ENCODE measurements at places on chromosomes 1 and 21.

GRCh38 chr1:170290276-170290675 is 144.5 kb downstream of the NTMT2 start:
- no peak for DNase-seq

DNA sequence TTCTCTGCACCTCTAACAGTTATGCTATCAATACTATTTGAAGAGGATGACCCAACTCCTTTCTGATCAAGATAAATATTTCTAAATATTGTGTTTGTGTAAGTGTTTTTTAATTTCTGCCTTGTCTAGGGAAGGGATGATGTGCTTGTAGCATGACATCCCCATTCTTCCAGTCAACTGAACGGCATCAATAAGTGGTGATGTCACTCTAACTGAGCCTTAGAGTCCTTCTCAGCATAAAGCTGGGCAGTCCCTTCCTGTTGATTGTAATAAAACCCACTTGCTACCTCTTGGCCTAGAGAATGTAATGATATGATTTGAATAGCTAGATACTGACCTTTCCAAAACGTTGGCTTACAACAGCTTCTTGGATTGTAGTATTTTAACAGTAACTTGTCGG is 52.5 kb upstream of the KCNJ6 start:
- DNase-seq: no peak

DNA sequence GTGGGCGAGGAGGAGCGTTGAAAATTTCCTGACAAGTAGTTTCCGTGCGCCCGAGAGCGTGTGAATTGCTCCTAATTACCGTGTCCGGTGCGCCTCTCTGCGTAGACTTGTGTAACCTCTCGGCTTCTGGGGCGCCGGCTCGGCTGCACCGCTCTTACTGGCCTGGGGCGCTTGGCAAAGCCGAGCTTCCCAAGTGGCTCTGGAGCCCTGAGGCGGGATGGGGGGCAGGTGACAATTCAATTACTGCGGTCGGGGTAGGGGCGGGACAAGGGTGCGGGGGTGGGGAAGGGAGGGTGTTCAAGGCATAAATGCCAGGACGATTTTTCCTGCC is 392 bp upstream of the DMRTA2 start:
- DNase-seq: no peak

DNA sequence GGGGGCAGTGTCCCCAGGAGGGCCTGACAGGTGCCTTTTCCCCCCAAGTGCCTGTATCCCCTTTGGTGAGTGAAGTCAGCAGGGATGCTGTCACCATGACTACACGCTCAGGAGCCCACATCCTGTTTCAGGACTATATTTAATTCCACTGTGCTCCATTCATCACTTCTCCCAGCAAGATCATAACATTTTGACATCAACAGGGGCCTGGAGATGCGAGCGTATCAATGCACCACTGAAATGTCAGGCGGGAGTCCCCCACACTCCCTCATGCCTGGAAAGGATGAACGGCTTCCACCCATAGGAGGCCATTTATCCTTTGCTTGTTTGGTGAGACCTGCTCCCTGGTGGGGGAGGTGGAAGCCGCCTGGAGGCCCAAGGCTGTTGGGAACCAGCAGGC is 119.1 kb downstream of the PTPRU start:
- DNase-seq: no peak

GRCh38 chr1:223835754-223836153 is 10.0 kb downstream of the TP53BP2 start:
- DNase-seq: no peak

- DNase-seq: no peak
These were observed 243.6 kb upstream of the DMRTA2 start for GRCh38 chr1:50666849-50667248.

DNA sequence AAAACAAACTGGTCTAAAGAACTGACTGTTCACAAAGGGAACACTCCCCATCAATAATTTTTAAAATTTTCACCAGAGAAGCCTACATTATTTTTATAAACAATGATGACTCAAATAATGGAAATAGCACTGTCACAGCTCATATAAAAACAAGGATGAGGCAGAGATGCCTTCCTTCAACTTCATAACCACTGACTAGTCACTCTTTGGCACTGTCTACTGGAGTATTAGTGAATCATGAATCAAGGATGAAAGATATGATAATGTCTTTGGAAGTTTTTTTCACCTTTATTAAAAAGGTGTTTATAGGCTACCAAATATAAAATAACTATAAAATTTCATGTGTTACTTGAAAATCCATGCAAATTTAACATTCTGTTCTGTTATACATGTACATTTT is 316.9 kb downstream of the VAV3 start:
- no peak for DNase-seq

DNA sequence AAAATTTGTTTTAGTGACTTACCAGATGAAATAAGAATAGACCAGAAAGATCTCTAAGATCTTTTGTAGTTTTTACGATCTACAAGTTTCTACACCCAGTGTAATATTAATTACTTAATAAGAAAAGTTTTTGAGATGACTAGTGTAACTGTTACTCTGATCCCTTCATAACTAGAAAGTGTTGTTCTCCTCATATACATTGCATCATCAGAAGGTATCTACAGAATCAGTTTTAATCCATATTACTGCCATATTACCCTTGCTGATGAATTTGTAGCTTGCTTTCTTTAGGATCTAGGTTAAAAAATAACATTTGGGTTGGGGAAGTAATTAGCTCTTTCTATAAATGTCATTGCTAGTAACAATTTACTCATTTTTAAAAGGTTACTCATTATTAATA is 72.5 kb downstream of the GPR161 start:
- DNase-seq: no peak

GRCh38 chr1:145824499-145824842 is 471 bp downstream of the POLR3C start:
- no peak for DNase-seq

DNA sequence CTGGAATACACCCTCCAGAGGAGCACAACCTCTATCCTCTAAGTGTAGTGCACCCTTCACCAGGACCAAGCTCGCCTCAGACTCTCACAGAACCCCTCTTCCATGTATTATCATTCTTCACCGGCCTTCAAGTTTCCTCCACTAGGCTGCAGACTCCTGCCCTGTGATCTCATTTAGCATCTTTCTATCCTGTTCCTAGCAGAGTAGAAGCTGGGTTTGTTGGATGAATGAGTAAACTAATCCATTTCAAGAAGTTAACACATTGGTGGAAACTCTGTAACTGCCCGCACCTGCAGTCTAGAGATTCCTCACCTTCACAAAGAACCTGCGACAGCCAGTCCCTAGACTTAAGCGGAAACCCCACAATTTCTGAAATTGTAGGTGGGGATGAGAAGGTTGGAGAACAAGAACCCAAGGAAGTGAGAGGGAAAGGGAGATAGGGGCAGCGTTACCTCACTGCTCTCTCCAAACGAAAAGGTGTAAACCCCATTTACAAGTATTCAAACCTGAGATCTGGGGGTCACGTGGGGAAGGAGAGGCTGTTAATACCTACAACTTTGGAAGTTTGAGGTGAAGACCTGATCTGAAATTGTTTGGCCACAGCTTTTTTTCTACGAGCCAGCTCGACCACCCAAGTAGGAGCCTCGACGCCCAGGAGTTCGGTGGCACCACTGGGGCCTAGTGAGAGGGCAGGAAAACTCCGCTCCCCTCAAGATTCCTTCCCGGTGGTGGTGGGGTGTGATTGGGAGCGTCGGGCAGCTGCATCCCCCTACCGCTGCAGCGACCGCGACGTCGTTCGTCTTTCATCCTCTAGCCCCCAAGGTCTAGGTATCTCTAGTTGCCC is 1.2 kb downstream of the PTPN14 start:
- no peak for DNase-seq

GRCh38 chr1:65904681-65905083 is 112.0 kb downstream of the PDE4B start:
- DNase-seq: no peak

DNA sequence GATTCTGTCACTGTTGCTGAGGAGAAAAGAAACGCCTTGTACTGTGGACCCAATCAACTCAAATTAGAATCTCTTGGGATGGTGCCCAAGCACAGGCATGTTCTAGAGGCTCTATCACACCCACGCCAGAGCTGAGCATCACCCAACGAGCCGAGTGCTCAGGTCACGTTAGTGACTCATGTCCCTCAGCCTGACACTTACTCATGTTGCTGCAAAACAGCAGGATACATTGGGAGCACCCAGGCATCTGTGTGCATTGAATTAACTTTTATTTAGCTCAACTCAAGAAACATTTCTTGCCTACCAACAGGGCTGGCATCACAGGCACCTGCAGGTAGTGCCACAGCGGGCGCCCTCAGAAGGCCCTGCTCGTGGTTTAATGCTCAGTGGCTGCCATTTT is 149.8 kb downstream of the ETS2 start:
- DNase-seq: no peak

GRCh38 chr1:8422510-8423268 is 104.8 kb downstream of the SLC45A1 start:
- no peak for DNase-seq

GRCh38 chr1:119143706-119144105 is 3.3 kb upstream of the WARS2 start:
- no peak for DNase-seq

- no peak for DNase-seq
These were observed 36.5 kb downstream of the IGSF21 start for GRCh38 chr1:18144062-18144461.

- no peak for DNase-seq
These were observed 92.9 kb upstream of the PPM1J start for GRCh38 chr1:112807999-112808398.

DNA sequence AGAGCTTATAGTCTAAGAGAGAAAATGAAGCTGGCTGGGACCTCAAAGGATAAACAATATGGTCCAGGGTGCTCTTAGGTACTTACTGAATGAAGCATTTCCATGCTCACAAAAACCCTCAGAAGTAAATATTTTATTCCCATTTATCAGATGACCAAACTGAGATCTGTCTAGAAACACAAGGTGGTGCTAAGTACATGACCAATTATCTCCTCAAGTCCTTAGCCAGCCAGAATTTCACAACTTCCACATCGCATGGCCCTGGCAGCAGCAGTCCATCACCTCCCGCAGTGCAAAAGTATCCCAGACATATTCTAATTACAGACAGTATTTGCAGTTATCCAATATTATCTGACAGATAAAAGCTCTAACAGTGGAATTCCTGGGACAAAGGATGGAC is 321.7 kb upstream of the PROX1 start:
- no peak for DNase-seq

GRCh38 chr1:167904652-167905130 is 9.2 kb downstream of the ADCY10 start:
- DNase-seq: no peak

- DNase-seq: no peak
These were observed 6.7 kb downstream of the MPL start for GRCh38 chr1:43344267-43344850.

GRCh38 chr1:47930210-47930840 is 66.9 kb downstream of the TRABD2B start:
- no peak for DNase-seq

- no peak for DNase-seq
These were observed 39.0 kb upstream of the ARHGEF16 start for GRCh38 chr1:3415260-3416090.

GRCh38 chr1:29485096-29485925 is 249.0 kb downstream of the PTPRU start:
- DNase-seq: no peak

GRCh38 chr1:235644693-235645305 is 4.8 kb downstream of the GNG4 start:
- DNase-seq: no peak

DNA sequence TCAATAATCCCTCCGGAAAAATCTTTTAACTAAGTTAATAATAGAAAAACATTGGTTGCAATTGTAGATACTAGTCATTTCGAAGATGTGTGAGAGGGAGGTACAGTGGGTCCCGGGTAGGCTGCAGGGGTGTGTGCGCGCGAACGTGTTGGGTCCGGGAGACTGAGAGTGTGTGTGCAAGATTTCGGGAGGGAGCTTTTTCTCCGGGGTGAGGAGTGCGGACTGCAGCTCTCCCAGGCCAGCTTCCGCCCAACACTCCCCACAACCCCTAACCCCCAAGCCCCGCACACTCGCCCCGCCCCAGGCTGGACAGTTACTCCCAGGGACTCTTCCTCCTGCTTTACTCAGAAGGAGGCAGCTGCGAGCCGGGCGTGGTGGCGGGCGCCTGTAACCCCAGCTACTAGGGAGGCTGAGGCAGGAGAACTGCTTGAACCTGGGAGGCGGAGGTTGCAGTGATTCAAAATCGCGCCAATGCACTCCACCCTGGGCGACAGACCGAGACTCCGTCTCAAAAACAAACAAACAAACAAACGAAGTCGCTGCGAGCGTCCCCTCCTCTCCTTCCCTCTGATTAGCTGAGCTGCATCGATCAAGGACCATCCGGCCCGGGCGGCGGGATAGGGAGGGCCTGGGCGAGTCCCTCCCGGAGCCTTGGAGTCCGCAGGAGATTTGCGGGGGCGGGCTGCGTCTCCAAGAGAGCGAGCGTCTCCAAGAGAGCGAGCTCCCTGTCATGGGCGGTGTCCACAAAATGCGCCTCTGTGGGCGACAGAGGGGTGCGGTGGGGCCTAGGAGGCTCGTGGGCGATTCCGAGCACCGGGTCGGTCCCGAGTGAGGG is 28.3 kb upstream of the PPM1J start:
- DNase-seq: no peak

- no peak for DNase-seq
These were observed 161.7 kb downstream of the FCRL5 start for GRCh38 chr1:157390651-157391050.

DNA sequence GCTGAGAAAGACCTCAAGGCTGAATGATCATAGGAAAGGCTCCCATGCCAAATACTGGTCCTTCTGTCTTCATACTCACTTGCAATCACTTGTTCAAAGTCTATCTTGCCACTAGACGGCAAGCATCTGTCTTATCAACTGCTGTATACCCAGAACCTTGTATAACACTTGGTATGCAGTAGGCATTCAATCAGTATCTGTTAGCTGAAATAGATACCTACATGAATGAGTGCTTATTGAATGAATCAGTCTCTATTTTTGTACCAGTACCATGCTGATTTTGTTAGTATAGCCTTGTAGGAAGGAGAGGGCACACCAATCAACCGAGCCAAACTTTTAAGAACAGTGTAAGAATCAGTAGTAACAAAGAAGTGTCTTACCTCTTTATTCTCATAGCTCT is 80.6 kb downstream of the NIBAN1 start:
- no peak for DNase-seq

GRCh38 chr1:191460234-191460633 is 698.0 kb upstream of the RGS18 start:
- DNase-seq: no peak

DNA sequence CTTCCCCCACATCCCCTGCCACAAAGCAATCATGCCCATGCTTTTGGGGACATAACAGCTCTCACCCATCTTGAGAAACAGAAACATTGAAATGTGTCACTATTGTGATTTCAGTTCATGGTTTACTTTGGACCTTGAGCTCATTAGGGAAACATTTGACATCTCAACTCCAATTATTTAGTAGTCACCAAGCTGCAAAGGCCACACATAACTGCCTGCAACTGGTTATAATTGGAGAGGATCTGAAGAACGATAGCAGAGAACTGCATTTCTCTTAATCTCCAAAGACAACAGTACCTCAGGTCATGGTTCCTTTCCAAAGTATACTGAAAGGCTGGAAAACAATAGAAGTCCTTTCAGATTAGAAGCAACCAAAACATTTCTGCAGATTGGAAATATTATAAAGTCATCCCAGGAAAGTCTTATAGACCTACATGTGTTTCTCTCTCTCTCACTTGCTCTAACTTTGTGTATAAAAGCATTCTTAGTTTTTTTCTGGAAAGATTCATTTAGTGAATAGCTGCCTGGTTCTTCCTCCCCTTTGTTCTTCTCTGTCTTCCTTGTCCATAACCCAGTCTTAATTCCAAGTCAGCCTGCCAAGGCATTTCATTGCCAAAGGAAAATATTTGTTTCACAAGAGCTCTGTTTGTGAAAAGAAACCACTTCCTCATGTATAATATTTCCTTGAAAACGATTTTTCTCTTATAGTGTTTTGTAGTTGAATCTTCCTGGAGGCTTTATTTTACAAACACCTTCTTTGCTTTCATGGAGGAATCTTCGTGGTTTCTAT is 426.8 kb downstream of the ADGRL2 start:
- DNase-seq: no peak
